Activated T-helper 2 cell treated with anti-CD3 and anti-CD28 coated beads, Interferon-gamma antibody, Interleukin-2, Interleukin-4, amounts not matched to agents 10 μg/mL and 5 μg/mL and 100 μg/mL, durations not matched to agents 14 hours and 24 hours and 36 hours (primary cell): ENCODE measurements at places on chromosomes 16 and 17.

DNA sequence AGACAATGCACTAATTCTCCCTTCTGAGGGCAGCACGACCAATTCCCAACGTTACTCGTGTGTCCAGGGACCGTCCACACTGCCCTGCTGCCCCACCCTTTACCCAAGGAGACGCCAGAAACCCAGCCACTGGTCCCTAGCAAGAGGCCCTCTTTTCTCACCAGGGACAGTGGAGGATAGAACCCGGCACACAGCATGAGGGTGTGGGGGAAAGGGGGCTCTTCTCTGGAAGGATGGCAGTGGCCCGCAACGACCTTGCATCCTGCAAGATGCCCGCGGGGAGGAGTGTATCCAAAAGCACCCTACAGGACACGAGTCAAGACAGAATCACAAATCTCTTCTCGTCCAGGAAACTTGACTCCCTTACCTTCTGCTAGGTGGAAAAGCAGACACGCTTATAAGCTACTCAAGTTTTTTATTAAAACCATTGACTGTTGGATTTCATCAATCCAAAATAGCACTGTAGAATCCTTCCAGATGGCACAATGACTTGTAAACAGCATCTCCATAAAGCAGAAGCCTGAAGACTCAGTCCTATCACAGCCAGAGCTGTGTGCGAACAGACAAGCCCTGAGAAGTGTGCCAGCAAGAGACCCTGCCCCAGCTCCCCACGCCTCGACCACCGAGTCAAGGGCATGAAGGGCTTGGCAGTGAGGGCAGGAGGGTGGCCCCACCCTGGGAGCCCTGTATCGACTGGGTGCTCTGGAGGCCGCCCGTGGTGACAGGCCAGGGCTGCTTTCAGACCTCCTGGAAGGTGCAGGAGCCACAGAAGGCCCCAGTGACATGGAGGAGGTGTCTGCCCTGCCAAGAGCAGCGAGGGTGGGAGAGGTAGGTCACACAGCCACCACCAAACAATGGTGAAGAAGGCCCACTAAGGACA, 103.8 kb downstream of the ANKRD11 start:
- H3K36me3 ChIP-seq = peaks cover 26% of the 10 kb centered on the region
- H3K4me1 ChIP-seq = peaks cover 57% of the 10 kb centered on the region
- H3K27me3 ChIP-seq = no peaks in the 10 kb centered on the region
- H3K27ac ChIP-seq = peak overlapping the region; percentile 70
- peak overlapping the region; percentile 37 for H3K4me3 ChIP-seq
- DNase-seq = no peak

DNA sequence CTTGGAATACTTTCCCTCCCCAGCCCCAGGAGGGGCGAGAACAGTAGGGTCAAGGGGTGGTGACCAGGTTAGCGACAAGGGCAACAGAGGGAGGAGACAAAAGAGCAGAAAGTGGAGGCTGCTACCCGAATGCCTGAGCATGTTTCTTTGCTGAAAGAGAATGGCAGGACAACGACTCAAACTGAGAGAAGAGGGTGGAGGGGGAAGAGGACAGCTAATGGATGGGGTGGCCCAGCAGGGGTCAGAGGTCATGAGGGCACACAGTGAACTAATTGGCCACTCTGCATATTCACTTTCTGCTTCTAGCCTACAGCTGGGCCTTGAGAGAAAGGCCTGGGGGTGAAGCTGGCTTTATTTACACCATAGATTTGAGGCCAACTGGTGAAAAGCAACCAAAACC, 19.1 kb upstream of the DDX52 start:
- H3K27ac ChIP-seq = no peak overlapping the region
- H3K36me3 ChIP-seq = no peaks in the 10 kb centered on the region
- H3K4me3 ChIP-seq = no peak overlapping the region
- DNase-seq = no peak
- no peaks in the 10 kb centered on the region for H3K4me1 ChIP-seq

DNA sequence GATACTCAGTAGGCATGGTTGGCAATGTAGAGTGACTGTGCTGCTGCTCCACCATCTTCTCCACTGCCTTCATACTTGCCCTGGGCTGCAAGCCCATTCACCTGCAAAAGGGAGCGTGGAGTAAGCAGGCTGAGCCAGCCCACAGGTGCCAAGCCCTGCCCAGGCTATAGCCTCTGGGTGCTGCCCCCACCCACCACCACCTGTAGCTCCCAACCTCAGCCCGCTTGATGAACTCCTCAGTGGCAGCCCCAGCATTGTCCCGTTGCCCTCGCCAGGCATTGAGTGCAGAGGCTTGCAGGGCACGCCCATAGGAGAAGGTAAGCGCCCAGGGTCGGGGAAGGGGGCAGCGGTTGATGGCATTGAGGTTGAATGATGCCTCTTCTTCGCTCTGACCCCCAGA, 2.2 kb upstream of the PIGS start:
- no peaks in the 10 kb centered on the region for H3K27me3 ChIP-seq
- DNase-seq = no peak
- no peak overlapping the region for H3K27ac ChIP-seq
- no peak overlapping the region for H3K4me3 ChIP-seq

DNA sequence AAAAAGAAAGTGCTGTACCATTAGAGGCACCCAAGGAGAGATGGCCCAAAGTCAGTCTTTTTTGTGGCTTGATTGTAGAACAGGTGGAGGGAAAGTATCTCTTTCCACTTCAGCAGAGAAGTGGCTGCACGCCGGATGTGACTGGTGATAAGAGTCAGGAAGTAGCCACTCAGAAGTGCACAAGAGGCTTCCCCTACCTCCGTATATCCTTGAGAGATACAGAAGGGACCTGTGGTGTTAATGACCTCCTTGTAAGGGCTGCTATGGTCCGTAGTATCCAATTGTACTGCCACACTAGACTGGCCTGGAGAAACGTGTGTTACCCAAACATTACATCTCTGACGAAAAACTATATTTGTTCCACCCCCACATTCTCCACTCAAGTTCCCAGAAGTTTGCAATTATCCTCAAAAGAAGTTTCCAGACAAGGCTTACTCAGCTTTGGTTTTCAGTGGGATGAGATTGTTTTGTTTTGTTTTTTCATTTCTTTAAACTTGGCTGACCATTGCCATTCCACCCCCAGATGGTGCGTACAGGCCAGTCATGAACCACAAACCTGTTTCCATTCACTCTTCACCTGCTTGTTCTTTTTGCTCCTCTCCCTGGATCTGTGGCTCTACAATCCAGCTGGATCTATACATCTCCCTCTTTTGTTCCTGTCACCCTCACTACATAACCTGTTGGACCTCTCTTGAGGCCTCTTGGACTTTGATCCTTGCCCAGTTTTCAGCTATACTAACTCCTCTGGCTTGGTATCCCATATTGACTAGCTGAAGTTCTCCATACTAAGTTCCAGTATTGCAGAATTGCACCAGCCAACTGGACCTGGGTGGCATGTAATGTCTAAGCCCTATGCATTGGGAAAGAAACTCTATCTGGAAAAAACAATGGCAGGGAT, 20.7 kb upstream of the MED13 start:
- H3K4me3 ChIP-seq = no peak overlapping the region
- no peak overlapping the region for H3K27ac ChIP-seq
- no peaks in the 10 kb centered on the region for H3K36me3 ChIP-seq
- H3K4me1 ChIP-seq = peaks cover 16% of the 10 kb centered on the region
- no peaks in the 10 kb centered on the region for H3K27me3 ChIP-seq

DNA sequence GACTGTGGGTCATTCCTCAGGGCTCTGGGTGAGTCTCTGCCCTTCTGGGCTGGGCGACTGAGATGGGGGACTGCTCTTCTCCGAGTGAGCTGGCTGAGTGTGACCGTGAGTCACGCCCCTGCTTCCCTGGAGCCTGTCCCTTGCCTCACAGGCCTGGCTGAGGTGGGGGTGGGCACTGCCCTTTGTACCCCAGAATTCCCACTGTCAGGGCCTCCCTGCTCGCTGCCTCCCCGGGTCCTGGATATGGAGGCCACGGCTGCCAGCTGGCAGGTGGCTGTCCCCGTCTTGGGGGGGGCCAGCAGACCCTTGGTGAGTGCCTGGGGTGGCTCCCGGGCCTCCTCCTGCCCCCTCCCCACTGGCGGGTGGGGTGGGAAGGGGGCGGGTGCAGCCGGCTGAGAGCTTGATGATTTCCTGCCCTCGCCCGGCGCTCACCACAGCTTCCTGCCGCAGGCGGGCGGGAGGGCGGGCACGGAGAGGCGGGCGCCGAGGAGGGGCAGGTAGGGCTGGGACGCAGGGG, at the start of gene LAT:
LAT (plus strand) TSS at position 434 of the 517 bp plus-strand sequence. CDS start 366 bp downstream, outside the sequence.
- H3K4me1 ChIP-seq = peaks cover 35% of the 10 kb centered on the region
- H3K4me3 ChIP-seq = peak within 1 kb of the TSS; percentile 89
- peaks cover 79% of the 10 kb centered on the region for H3K36me3 ChIP-seq
- peak; percentile 74 for DNase-seq
- no peaks in the 10 kb centered on the region for H3K27me3 ChIP-seq
